Colonic mucosa (tissue), 4 donors: ENCODE measurements at places on chromosomes 16 and 17. TPM values are rescaled to one million over a fixed set of nuclear protein-coding genes. Genes with fewer than 3 reads are reported as not detected.

GRCh38 chr17:17191346-17191792, 14.8 kb downstream of the PLD6 start:
- DNase-seq = no peak
- no peaks in the 10 kb centered on the region for H3K4me1 ChIP-seq
- no peaks in the 10 kb centered on the region for H3K27me3 ChIP-seq
- H3K27ac ChIP-seq = peak overlapping the region; percentile 34

DNA sequence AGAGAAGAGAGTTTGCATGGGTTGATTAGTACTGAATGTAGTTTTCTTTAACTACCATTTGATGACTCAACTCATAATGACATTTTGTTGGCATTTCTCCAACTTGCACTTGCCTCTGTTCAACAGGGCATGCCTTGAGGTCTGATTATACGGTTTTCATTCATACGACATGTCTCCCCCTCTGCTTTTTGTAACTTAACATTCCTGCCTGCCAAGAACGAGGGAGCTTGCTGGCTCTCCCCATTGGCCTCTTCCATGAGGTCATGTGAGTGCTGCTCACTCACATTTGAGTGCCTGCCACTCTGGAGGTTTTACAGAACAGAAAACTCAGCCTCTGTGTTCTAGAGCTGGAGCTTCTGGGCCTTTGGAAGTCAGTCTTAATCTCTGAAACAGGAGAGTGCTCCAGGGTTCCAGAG, 19.7 kb downstream of the MAP2K6 start:
- no peaks in the 10 kb centered on the region for H3K4me1 ChIP-seq
- no peaks in the 10 kb centered on the region for H3K36me3 ChIP-seq
- peak overlapping the region; percentile 23 for H3K27ac ChIP-seq
- H3K4me3 ChIP-seq = no peak overlapping the region

DNA sequence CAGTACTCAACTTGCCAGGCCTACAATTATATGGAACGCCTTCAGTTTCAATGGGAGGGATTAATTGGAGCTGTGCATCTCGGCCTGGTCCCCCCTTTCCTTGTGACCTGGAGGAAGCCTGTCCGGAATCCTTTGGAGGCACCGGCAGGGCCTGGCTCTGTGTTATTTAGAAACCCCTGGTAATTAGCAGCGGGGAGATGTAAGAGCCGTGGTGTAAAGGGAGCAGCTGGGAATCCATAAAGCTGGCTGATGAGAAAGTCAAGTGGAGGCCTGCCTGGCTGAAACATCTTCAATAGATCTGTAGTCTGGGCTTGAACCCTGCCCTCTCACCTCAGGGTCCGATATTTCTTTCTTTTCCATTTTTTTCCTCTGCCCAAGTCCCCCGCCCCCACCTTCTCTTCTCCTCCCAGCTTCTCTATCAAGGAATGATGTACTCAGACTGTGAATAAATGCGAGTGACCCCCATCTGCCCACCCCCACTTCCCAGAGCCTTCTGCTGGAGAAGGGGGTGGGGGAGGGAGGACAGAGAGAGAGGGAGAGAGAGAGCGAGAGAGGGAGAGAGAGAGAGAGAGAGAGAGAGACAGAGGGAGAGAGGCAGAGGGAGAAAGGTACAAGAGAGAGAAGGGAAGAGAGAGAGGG, 495.5 kb upstream of the ZFHX3 start:
- no peaks in the 10 kb centered on the region for H3K27me3 ChIP-seq
- no peaks in the 10 kb centered on the region for H3K4me1 ChIP-seq
- H3K4me3 ChIP-seq = no peak overlapping the region
- DNase-seq = no peak

Gene AARSD1
- total RNA-seq = 19.8 TPM

Gene RRAD
- total RNA-seq = 1.4 TPM

Gene SPN
- total RNA-seq = 2.3 TPM

Gene DNAH9
- 0.40 TPM for total RNA-seq
